Stimulated activated CD8-positive, alpha-beta memory T cell treated with anti-CD3 and anti-CD28 coated beads, Interleukin-7, amount 100 ng/mL, for 1 hour (primary cell): ENCODE measurements at places on chromosomes 13 and 19.

DNA sequence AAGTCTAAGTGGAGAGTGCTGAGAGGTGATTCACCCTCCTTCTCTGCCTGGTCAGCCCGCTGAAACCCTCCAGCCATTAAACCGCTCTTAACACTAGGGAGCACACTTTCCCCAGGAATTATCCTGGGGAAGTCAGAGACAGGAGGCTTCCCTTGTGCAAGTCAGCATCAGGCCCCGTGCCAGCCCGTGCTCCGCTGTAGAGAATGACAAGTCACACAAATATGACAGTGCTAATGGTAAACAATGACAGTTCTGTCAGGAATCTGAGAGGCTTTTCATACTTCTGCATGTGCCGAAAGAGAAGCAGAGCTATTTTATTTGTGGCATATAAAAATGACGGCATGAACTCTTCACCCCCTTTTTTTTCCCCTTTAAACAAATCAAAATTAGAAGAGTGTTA lies 816.9 kb upstream of the SLC10A2 start:
- DNase-seq, result no peak

DNA sequence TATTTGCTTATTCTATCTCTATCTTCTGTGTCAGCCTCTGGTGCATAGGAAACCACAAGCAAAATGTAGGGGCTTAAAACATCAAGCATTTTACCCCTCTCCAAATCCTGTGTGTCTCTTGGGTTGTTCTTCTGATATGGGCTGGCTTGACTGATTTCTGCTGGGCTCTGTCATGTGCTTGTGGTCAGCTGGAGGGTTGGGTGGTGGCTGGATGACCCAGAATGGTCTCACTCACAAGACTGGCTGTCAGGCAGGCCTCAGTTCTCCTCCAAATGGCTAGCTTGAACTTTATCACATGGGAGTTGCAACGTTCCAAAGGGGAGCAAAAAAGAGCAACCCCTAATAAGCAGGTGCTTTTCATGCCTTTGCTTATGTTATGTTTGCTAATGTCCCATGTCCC lies 9.6 kb upstream of the LYPD5 start:
- DNase-seq, result no peak

- no peak for DNase-seq
Measured at GRCh38 chr19:45569619-45570421, 14.8 kb downstream of the OPA3 start.

GRCh38 chr19:41746593-41747227 lies 8.6 kb upstream of the CEACAM6 start:
- DNase-seq, result peak; percentile 7

DNA sequence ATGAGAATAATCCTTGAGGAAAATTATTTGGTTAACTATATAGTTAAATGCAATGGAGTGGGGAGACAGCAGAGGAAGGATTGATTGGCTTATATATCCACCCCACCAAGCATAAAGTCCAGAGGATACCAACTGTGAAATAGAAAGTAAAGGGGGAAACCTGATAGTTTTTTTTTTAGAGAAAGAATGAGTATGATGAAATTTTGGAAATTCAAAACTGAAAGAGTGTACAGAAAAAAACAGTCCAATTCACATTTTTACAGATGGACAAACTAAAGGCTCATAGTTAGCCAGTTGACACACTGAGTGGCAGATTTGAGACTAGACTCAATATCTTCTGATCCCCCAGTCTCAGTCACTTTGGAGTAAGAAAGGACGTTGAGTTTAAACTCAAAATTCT lies 51.1 kb downstream of the FNDC3A start:
- DNase-seq, result no peak

- peak; percentile 94 for DNase-seq
Measured at GRCh38 chr19:12564016-12564664, 12.9 kb upstream of the ZNF564 start.

DNA sequence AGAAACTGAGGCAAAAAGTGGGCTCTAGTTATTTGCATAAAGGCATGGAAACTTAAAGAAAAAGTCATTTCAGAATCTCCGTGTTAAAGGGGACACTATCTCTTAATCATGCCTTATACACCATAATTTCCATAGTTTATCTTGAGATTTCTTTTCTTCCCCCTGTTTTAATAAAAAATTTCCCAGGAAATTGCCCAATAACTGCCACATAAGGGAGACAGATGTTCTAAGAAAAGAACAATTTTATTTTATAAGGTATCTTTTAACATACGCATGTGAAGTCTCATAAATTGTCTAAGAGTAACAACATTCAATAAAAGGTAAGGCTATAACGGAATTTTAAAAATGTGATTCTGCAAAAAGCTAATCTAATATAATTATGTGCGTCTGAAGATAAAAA lies 371.3 kb downstream of the IRS2 start:
- DNase-seq, result no peak

- no peak for DNase-seq
Measured at GRCh38 chr13:110348309-110349105, 41.4 kb downstream of the COL4A2 start.

GRCh38 chr19:32837531-32837930 lies 32.0 kb downstream of the SLC7A9 start:
- no peak for DNase-seq

DNA sequence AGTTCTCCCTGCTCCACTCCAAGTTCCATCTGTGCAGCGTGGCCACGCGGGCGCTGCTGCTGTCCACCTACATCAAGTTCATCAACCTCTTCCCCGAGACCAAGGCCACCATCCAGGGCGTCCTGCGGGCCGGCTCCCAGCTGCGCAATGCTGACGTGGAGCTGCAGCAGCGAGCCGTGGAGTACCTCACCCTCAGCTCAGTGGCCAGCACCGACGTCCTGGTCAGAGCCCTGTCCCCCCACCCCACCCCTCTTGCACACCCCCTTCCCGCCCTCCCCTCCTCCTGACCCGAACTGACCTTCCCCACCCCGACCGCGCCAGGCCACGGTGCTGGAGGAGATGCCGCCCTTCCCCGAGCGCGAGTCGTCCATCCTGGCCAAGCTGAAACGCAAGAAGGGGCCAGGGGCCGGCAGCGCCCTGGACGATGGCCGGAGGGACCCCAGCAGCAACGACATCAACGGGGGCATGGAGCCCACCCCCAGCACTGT lies 11.6 kb downstream of the FUZ start:
- DNase-seq, result no peak

GRCh38 chr19:8161135-8161646 lies 11.8 kb upstream of the FBN3 start:
- DNase-seq, result no peak

- DNase-seq, result no peak
Measured at GRCh38 chr19:55482156-55482961, 2.6 kb upstream of the NAT14 start.

DNA sequence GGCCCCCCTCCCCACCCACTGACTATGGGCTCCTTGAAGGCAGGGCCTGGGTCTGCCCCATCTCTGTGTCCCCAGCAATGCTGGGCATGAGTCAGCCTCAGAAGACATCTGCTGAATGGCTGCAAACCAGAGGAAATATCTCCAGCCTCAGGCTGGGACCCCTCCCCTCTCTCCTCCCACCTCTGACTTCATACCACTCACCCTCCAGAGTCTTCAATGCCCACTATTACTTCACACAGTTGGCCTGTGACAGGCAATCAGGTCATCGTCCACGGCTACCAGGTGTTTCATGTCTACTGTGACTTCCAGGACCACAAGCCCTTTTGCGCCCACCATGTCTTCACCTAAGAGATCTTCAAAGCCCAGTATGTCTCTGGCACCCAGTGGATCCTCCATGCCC lies at the start of gene SRRM5:
SRRM5 (plus strand) TSS at position 301 of the 400 bp plus-strand sequence; CDS start at position 335, 34 bp downstream.
- DNase-seq, result no peak

GRCh38 chr19:2110822-2111221 lies 14.1 kb downstream of the IZUMO4 start:
- DNase-seq, result no peak

DNA sequence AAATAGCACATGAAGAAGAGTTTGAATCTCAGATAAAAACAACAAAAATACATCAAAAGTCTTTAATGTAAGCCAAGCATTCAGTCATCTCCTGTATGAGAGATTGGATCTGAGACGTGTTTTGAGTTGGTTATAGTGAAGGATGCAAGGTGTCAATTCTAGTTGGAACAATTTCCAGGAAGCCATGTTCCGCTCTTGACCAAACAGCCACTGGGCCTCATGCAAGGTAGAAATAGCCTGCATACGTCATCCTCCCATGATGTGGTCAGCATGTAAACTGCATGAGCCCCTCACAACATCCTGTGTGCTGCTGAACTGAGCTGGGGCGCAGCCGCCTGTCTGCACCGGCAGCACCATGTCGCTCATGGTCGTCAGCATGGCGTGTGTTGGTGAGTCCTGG lies at the start of gene KIR3DL3:
KIR3DL3 (plus strand) TSS at position 301 of the 400 bp plus-strand sequence; CDS start at position 356, 55 bp downstream.
- no peak for DNase-seq

DNA sequence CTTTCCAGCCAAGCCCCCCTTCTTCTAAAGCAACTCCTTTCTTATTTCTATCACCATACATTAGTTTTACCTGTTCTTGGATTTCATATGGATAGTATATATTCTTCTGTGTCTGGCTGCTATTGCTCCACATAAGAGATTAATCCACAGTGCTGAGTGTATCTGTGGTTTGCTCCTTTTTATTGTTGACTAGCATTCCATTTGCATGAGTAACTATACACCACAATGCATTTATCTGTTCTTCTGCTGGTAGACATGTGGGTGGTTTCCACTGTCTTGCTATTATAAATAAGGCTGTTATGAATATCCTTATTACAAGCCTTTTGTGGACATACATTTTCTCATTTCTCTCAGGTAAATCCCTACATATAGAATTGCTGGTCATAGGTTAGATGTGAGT lies 138.2 kb downstream of the SLC7A1 start:
- no peak for DNase-seq

- DNase-seq, result no peak
Measured at GRCh38 chr13:57996717-57997116, 365.2 kb downstream of the PCDH17 start.

DNA sequence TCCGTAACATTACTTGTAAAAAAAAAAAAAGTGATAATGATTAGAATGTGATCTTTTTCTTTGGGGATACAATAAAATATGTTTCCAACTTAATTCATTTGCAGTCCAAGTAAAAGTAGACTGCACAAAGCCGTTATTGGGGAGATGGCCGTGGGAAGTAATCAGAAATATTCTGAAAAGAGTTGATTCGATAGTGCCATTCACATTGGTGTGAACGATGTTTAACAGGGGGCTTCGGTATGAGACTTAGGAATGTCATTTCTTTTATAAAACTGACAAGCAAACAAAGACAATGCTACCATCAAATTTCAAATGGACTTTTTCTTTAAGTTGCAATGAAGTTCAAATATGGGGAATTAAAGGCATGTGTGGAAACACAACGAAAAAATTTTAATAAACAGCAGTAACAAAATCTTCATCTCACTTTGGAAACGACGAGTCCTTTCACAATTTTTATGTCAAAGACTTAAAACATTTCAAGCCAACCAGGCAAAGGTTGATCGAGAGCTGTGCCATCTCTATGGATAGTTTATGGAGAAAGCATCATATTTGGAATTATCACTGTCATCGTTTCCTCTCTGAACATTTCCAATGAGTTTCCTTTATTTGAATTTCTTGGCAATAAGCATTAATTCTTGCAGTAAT lies 1.7 kb upstream of the ZIC5 start:
- DNase-seq, result no peak

- no peak for DNase-seq
Measured at GRCh38 chr13:106355866-106356265, 179.6 kb downstream of the EFNB2 start.

GRCh38 chr13:65342541-65343337 lies 1887.4 kb downstream of the PCDH9 start:
- no peak for DNase-seq

DNA sequence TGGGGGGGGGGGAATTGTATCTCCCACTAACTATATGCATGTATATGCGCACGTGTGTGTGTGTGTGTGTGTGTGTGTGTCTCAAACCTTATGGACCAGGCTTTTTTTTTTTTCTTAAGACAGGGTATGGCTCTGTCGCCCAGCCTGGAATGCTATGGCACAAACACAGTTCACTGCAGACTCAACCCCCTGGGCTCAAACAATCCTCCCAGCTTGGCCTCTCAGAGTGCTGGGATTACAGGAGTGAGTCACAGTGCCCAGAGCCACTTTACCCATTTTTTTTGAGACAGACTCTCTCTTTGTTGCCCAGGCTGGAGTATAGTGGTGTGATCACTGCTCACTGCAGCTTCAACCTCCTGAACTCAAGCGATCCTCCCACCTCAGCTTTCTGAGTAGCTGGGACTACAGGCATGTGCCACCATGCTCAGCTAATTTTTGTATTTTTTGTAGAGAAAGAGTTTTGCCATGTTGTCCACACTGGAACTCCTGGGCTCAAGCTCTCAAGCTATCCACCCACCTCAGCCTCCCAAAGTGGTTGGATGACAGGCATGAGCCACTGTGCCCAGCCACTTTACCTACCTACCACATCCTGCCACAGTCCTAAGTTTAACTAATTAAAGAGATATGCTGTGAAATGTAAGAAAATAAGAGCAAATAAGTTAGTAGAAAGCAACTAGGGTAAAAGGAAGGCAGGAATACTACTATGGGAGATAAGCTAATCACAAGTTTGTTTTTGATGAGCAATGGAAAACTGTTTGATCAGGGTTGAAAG lies 2.4 kb downstream of the ZMYM5 start:
- no peak for DNase-seq

GRCh38 chr19:16136185-16136999 lies 7.1 kb upstream of the HSH2D start:
- DNase-seq, result no peak

- DNase-seq, result no peak
Measured at GRCh38 chr13:47835470-47836228, 165.4 kb downstream of the SUCLA2 start.

DNA sequence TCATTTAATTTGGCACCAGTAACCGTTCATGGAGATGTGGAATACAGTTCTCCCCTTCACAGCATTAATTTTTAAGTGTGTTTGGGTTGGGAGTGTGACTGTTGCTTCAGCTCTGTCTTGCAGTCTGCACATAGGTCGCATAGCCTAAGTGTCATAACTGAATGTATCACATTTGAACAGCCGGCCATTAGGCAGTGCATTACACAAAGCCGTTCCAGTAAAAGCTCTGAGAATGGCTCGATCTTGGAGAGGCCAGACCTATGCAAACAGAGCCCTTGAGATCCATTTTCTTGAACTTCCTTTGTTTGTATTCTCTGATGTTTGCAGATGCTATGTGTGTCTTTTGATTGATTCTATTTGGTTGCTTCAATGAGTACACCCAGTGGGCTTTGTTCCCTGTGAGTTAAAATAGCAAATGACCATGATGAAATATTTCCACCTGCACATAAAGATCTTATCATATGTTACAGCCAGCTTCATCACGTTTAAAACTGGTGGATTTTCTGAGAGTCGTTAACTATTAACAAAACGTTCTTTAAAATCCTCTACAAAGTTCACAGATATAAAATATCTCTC lies 1104.9 kb upstream of the SLC10A2 start:
- DNase-seq, result no peak

DNA sequence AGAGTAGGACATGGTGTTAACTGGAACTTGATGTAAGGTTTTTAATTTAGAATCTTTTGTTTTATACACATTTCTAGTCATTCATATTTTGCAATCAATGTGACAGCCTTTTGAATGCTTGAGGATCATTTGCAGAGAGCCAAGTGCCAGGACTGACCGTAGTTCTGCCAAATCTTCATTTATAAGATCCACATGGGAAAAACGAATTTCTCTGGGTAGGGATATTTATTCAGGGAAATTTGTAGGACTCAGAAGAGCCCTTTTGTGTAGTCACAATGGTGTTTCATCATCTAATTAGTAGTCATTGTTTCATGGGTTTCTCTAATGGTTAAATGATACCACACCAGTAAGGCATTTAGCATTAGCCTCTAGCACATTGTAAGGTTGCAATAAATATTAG lies 161.1 kb downstream of the LMO7 start:
- no peak for DNase-seq
